Myometrial cell (primary cell): ENCODE measurements at places on chromosomes 2 and 18. TPM values are rescaled to one million over a fixed set of nuclear protein-coding genes. Genes with fewer than 3 reads are reported as not detected.

Gene TACR1
- total RNA-seq: not detected in 2 replicates

Gene ACMSD
- not detected in 2 replicates for total RNA-seq

Gene EHD3
- total RNA-seq: 19.9 and 23.6 TPM in 2 replicates

Gene REG1B
- total RNA-seq: not detected in 2 replicates

Gene GBX2
- not detected in 2 replicates for total RNA-seq

Gene BZW1
- 460 and 594 TPM in 2 replicates for total RNA-seq

Gene CFAP210
- not detected in 2 replicates for total RNA-seq

Gene ZNF396
- 0.89 TPM in 1 of 2 replicates, not detected in the other for total RNA-seq

Gene CDC42EP3
- total RNA-seq: 28.5 and 30.7 TPM in 2 replicates

Gene ARHGAP25
- 9.4 and 12.1 TPM in 2 replicates for total RNA-seq

Gene MPP4
- total RNA-seq: 3.4 and 3.5 TPM in 2 replicates

Gene TTC31
- 18.5 and 31.2 TPM in 2 replicates for total RNA-seq

Gene SCYGR4
- not detected in 2 replicates for total RNA-seq

Gene KLHL30
- total RNA-seq: not detected in 2 replicates

Gene SIGLEC15
- 6.0 TPM in 1 of 2 replicates, not detected in the other for total RNA-seq

Gene KLHL41
- total RNA-seq: 0.29 and 0.35 TPM in 2 replicates

Gene GULP1
- total RNA-seq: 25.5 and 26.2 TPM in 2 replicates

Gene POTEJ
- not detected in 2 replicates for total RNA-seq

Gene ANO7
- 0.29 TPM in 1 of 2 replicates, not detected in the other for total RNA-seq

Gene AKAIN1
- not detected in 2 replicates for total RNA-seq

Gene SNX17
- total RNA-seq: 194 and 201 TPM in 2 replicates

Gene VWC2L
- not detected in 2 replicates for total RNA-seq

Gene GDF7
- total RNA-seq: under 0.01 and 0.53 TPM in 2 replicates

Gene MYO5B
- total RNA-seq: not detected in 2 replicates

Gene HIBCH
- total RNA-seq: 10.5 and 30.8 TPM in 2 replicates

Gene IL1RL1
- 0.29 and 2.5 TPM in 2 replicates for total RNA-seq

Gene STAT4
- total RNA-seq: 0.53 TPM in 1 of 2 replicates, not detected in the other

Gene DYNAP
- total RNA-seq: not detected in 2 replicates

Gene RAB17
- total RNA-seq: not detected in 2 replicates

Gene IL36B
- not detected in 2 replicates for total RNA-seq

Gene LBX2
- 1.7 and 4.1 TPM in 2 replicates for total RNA-seq

Gene AFF3
- total RNA-seq: under 0.01 TPM in 1 of 2 replicates, not detected in the other

Gene TUBB6
- 878 and 1,411 TPM in 2 replicates for total RNA-seq

Gene SGO2
- total RNA-seq: 9.8 and 17.0 TPM in 2 replicates

Gene DRC1
- total RNA-seq: 0.58 TPM in 1 of 2 replicates, not detected in the other

Gene NEMP2
- 4.3 and 6.6 TPM in 2 replicates for total RNA-seq

Gene STON1
- total RNA-seq: 15.0 and 19.7 TPM in 2 replicates

Gene NMUR1
- not detected in 2 replicates for total RNA-seq

Gene VSNL1
- not detected in 2 replicates for total RNA-seq

Gene KLHL14
- not detected in 2 replicates for total RNA-seq
